Stimulated activated CD4-positive, alpha-beta T cell treated with anti-CD3 and anti-CD28 coated beads, Interleukin-15, amount 100 ng/mL, for 1 hour (primary cell): ENCODE measurements at places on chromosomes 6 and 20.

GRCh38 chr6:138182939-138183789 lies 21.4 kb downstream of the ARFGEF3 start:
- no peak for DNase-seq

DNA sequence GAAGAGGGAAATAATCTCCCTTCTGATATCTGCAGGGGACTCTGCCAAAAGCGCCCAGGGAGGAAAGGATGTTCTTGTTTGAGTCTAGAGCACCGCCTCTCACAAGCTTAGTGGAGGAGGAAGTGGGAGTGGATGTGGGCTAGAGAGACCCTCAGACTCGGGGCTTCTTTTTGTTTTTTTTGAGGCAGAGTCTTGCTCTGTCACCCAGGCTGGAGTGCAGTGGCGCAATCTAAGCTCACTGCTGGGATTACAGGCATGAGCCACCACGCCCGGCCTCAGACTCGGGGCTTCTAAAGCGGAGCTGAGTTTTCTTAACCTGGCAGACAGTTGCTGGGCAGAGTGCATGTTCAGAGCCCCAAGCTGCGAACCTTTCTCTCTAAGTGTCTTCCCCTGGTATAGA lies 310.8 kb downstream of the BMP7 start:
- DNase-seq, result no peak

DNA sequence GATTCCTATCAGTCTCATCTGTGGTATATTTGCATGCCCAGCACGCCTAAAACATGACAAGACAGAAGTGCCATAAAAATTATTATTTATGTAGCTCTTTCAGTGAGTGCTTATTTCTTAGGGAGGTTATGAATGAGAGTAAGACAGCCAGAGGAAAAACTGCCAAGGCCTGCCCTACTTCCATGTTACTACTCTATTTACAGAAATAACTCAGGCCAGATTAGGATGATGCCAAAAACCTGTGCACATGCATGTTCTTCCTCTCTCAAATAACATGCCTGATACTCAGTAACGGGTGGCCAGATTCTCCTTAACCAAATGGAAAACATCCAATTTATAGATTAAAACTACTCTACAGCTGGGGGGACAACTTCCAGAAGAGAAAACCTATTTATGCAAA lies 45.7 kb downstream of the ILRUN start:
- no peak for DNase-seq

GRCh38 chr6:161359618-161359945 lies 85.7 kb upstream of the AGPAT4 start:
- DNase-seq, result no peak

DNA sequence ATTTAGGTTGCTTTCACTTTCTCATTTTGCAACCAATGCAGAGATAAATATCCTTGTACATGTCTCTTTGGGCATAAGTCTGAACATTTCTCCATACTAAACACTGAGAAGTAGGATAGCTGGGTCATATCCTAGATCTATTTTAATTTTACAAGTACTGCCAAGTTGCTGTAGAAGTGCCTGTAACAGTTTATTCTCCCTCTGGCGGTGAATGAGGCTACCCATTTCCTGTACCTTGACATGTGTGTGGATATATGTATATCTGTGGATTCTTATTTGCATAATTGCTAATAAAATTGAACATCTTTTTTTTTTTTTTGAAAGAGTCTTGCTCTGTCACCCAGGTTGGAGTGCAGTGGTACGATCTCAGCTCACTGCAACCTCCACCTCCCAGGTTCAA lies 48.0 kb upstream of the PNRC1 start:
- no peak for DNase-seq

- DNase-seq, result no peak
These were observed 699.0 kb downstream of the HDGFL1 start for GRCh38 chr6:23268348-23268747.
